Placental epithelial cell (primary cell): ENCODE measurements at places on chromosomes 13 and 19. TPM values are rescaled to one million over a fixed set of nuclear protein-coding genes. Genes with fewer than 3 reads are reported as not detected.

Gene ZNF568
- 9.4 and 14.1 TPM in 2 replicates for total RNA-seq

Gene SCGB2B2
- total RNA-seq, result 0.22 and 0.79 TPM in 2 replicates

Gene UHRF1
- 25.9 and 26.8 TPM in 2 replicates for total RNA-seq

Gene ZNF529
- total RNA-seq, result 9.4 and 12.4 TPM in 2 replicates

Gene USHBP1
- under 0.01 TPM in 1 of 2 replicates, not detected in the other for total RNA-seq

Gene CYP4F2
- total RNA-seq, result not detected in 2 replicates

Gene LYL1
- total RNA-seq, result 3.1 and 3.5 TPM in 2 replicates

Gene PRDX2
- total RNA-seq, result 190 and 206 TPM in 2 replicates

Gene NLRP12
- under 0.01 TPM in 1 of 2 replicates, not detected in the other for total RNA-seq

Gene TNFSF13B
- 0.43 and 5.5 TPM in 2 replicates for total RNA-seq

Gene NCAN
- under 0.01 TPM in 1 of 2 replicates, not detected in the other for total RNA-seq

Gene ZNF543
- 12.5 and 14.1 TPM in 2 replicates for total RNA-seq

Gene LMTK3
- 2.1 and 2.7 TPM in 2 replicates for total RNA-seq

Gene KLK1
- total RNA-seq, result not detected in 2 replicates

Gene ELAVL3
- not detected in 2 replicates for total RNA-seq
